Left renal cortex interstitium (tissue), 4 donors: ENCODE measurements at places on chromosomes 11 and 22.

- no peak for DNase-seq
These were observed 39.6 kb downstream of the BTBD10 start for GRCh38 chr11:13423372-13423771.

DNA sequence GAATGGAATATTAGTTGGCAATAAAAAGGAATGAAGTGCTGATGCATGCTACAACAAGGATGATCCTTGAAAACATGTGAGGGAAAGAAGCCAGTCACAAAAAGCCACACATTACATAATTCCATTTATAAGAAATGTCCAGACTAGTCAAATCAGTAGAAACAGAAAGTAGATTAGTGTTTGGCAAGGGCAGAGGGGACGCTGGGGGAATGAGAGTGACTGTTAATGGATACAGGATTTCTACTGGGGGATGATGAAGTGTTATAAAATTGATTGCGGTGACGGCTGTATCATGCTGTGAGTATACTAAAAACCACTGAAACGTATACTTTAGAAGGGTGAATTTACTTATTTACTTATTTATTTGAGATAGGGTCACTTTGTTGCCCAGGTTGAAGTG lies 57.9 kb downstream of the C11orf58 start:
- DNase-seq: no peak

- DNase-seq: no peak
These were observed 82.9 kb downstream of the KIRREL3 start for GRCh38 chr11:126917531-126918204.

DNA sequence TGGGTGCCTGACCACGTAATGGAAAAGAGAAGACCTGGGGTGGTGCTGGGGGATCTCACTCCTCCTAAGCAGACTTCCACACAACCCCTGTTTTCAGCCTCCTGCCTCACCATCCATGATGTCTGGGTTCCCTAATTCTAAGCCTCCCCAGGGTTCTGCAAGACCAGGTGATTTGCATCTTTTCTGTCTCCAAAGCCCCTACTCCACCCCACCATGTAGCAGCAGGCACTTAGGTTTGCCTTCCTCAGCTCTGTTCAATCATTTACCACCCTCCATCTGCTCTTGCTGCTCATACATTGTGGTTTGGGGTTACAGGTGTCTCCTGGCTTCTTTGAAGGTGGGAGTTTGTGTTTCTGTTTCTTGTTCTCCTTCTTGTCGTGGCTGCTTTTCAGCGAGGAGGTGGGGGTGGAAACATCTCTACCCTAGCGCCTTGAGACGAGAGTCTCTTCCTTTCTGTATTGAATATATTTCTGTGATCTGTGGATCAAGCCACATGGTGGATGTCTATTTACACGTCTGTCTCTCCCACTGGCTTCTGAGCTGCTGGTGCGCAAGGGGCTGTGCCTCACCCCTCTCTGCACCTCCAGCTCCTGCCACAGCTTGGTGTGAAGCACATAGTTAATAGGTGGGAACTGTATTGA lies 6.6 kb upstream of the SSTR3 start:
- no peak for DNase-seq

DNA sequence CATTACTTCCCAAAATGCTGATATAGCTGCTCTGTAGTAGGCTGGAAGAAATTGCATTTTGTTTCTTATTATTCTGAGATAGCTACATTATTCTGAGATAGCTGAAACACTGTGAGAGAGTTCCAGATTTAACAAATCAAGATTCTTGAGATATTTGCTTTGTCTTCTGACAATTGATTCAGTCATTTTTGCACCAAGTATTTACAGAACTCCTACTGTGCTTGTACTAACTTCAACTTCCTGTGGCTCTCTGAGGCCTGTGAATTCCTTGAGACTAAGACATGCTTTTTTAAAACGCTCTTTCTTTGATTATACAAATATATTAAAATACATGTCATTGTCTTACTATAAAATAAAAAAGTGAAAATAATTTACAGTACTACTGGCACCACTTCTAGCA lies 52.7 kb downstream of the USP47 start:
- DNase-seq: no peak

- no peak for DNase-seq
These were observed at the start of gene CHST1 for GRCh38 chr11:45665206-45665932. TSS of gene CHST1 (minus strand) at chr11:45665622. CDS start at chr11:45650923, 14,699 bp downstream.

- no peak for DNase-seq
These were observed 512 bp downstream of the TOLLIP start for GRCh38 chr11:1308743-1309497.

DNA sequence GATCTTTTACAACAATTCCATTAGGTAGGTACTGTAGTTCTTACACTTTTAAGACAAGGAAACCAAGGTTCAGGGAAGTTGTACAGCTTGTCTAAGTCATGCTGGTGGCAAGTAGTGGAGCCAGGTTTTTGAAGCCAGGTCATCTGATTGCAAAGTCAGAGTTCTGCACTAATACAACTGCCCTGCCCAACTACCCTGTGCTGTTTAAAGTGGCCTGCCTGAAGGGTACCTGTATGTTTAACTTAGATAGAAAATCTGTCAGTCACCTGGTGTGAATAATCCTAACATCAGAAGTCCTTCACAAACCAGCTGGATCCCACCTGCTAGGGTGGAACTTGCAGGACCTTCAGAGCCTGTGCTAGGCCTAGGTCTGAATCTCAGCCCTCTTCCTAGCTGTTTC lies 44.2 kb downstream of the ARFGAP2 start:
- no peak for DNase-seq

GRCh38 chr11:130816546-130817329 lies 99.5 kb downstream of the SNX19 start:
- DNase-seq: no peak

GRCh38 chr22:29827091-29827490 lies 11.0 kb downstream of the ASCC2 start:
- DNase-seq: no peak

GRCh38 chr22:30474683-30475424 lies 3.0 kb upstream of the SEC14L3 start:
- no peak for DNase-seq
